ENCODE measurements at places on chromosomes 6 and 20. TPM values are rescaled to one million over a fixed set of nuclear protein-coding genes. Genes with fewer than 3 reads are reported as not detected.

DNA sequence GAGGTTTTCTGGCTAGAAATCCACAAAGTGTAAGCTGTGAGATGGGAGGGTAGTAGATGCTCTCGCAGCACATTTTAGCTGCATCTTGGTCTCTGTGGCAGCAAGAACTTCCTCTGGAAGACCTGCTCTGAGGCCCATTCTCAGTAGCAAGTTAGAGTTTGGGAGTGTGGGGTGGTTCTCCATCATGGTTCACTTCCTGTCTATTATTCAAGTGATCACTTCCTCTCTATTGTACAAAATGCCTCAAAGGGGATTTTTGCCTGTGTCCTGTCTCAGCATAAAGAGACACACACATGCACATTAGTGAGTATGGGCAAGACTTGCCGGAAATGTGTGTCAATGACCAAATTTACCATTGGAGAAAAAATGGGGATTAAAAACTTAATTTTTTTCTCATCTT is 42.5 kb downstream of the LYRM2 start:
- H3K36me3 ChIP-seq: no peaks in the 10 kb centered on the region
- H3K4me1 ChIP-seq: no peaks in the 10 kb centered on the region
- H3K4me3 ChIP-seq: no peak overlapping the region
- DNase-seq: no peak

- H3K4me1 ChIP-seq: no peaks in the 10 kb centered on the region
- no peak overlapping the region for H3K4me3 ChIP-seq
- H3K27me3 ChIP-seq: no peaks in the 10 kb centered on the region
- H3K27ac ChIP-seq: no peak overlapping the region
- no peak for DNase-seq
- H3K36me3 ChIP-seq: no peaks in the 10 kb centered on the region
Observed at GRCh38 chr6:49782725-49783124, 4.4 kb downstream of the PGK2 start.

DNA sequence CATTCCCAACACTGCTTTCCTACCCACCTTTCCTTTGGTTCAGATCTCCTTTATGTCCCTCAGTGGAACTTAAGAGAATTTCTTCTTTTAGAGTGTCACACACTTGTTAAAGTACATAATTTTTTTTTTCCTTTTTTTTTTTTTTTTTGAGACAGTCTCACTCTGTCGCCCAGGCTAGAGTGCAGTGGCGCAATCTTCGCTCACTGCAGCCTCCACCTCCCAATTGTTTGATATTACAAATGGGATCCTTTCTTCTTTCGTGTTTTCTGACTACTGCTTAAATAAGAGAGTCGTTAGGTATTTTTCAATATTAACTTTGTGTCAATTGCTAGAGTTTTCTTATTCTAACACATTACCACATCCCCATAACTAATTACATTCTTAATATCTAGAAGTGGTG is 29.1 kb downstream of the NUP153 start:
- no peak for DNase-seq
- no peak overlapping the region for H3K4me3 ChIP-seq
- no peaks in the 10 kb centered on the region for H3K36me3 ChIP-seq
- no peaks in the 10 kb centered on the region for H3K4me1 ChIP-seq
- H3K27ac ChIP-seq: no peak overlapping the region

GRCh38 chr20:4070323-4071177 is 55.2 kb upstream of the RNF24 start:
- no peak for DNase-seq
- H3K27me3 ChIP-seq: no peaks in the 10 kb centered on the region
- no peaks in the 10 kb centered on the region for H3K4me1 ChIP-seq
- H3K36me3 ChIP-seq: no peaks in the 10 kb centered on the region

DNA sequence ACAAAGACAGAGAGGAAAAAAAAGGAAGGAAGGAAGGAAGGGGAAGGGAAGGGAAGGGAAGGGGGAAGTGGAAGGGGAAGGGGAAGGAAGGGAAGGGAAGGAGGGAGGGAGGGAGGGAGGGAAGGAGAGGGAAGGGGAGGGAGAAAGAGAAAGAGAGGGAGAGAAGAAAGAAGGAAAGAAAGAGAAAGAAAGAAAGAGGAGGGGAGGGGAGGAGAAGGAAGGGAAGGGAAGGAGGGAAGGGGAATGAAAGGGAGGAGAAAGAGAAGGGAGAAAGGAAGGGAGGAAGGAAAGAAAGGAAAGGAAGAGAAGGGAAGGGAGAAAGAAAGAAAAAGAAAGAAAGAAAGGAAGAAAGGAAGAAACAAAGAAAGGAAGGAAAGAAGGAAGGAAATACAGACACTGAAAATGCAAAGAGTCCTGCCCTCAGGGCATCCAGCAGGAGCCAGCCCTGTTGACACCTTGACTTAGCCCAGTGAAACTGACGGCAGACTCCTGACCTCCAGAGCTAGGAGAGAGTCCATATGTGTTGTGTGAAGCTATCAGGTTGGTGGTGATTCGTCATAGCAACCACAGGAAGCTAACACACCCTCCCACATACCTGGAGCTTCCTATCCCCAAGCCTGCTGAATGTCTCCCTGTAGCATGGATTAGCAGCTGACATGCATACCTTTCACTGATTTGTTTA is 58.7 kb upstream of the SULF2 start:
- H3K4me3 ChIP-seq: no peak overlapping the region
- no peak overlapping the region for H3K27ac ChIP-seq
- no peaks in the 10 kb centered on the region for H3K36me3 ChIP-seq
- no peak for DNase-seq

DNA sequence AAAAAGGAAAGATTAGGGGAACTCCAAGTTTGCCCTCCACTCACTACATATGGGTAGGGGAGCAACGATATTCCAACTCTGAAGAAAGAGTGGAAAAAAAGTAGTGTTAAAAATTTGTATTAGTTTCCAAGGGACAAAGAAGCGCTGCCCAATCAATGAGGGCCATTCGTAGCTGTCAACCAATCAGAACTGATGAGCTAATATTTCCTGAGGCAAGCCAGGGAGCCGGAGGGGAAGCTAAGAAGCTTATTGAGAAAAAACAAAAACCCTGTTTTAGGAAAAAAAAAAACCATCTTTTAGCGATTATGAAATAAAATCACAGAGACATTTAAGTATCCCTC is 59.5 kb downstream of the TRIM38 start:
- no peaks in the 10 kb centered on the region for H3K4me1 ChIP-seq
- no peaks in the 10 kb centered on the region for H3K27me3 ChIP-seq
- H3K4me3 ChIP-seq: peak overlapping the region; percentile 53

DNA sequence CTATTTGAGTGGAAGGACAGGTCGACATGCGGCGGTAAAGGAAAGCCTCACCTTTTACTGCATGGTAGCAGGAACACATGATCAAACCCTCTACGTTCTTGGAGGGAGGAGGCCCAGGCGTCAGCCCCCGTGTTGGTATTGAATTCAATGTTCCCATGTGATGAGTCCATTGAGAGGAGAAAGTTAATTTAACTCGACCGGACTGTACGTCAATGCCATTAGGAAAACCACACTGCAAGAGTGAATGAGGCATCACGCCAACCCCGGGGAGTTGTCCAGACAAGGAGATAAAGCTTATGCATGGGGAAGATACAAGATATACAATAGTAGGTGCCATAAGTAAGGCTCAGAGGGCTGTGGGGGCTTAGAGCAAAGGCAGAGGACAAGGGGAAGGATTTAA is 213.9 kb upstream of the ECI2 start:
- DNase-seq: no peak
- no peaks in the 10 kb centered on the region for H3K27me3 ChIP-seq
- H3K36me3 ChIP-seq: no peaks in the 10 kb centered on the region

- peak overlapping the region; percentile 92 for H3K27ac ChIP-seq
- H3K4me1 ChIP-seq: peaks cover 4% of the 10 kb centered on the region
Observed at GRCh38 chr6:11769244-11769643, 9.4 kb downstream of the ADTRP start.

The DCBLD1 gene
- total RNA-seq: 16.3 TPM

Data from colonic mucosa (tissue), 4 donors.